ENCODE measurements at places on chromosomes 5 and 9.

- DNase-seq = no peak
Measured at GRCh38 chr9:4297786-4298254, 2.0 kb downstream of the GLIS3 start.

GRCh38 chr9:115015018-115015635 lies 84.7 kb upstream of the TNFSF8 start:
- no peak for DNase-seq

DNA sequence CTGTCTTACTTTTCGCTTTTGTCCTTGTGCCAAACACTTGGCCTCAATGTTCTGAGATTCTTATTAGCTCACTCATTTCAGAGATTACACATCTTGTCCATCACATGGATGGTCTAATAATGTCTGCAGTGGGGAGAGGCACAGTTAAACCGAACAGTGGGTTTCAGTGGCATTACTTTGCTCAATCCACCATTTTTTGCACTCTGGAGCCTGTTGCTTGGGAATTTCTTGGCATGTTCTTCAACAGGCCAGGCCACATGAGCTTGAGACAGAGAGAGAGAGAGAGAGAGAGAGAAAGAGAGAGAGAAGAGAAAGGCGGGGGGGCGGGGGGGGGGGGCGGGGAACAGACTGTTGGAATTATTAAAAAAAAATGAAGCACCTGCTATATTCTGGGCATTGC lies 1327.8 kb upstream of the WWC1 start:
- DNase-seq = no peak

DNA sequence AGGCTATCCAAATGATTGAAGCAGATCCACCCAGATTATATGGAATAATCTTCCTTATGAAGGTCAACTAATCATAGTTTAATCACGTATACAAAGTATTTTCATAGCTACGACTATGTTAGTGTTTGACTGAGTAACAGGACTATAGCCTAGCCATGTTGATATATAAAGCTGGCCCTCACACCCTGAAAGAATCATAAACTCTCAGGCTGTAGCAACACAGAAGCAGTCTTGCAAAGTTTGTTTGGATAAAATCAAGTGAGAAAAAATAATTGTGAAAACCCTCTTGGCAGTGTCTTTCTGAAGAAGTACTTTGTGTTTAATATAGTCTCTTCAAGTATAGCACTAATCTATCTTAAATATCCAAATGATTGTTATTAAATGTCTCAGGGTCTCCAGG lies 374.5 kb upstream of the DAB2 start:
- no peak for DNase-seq

DNA sequence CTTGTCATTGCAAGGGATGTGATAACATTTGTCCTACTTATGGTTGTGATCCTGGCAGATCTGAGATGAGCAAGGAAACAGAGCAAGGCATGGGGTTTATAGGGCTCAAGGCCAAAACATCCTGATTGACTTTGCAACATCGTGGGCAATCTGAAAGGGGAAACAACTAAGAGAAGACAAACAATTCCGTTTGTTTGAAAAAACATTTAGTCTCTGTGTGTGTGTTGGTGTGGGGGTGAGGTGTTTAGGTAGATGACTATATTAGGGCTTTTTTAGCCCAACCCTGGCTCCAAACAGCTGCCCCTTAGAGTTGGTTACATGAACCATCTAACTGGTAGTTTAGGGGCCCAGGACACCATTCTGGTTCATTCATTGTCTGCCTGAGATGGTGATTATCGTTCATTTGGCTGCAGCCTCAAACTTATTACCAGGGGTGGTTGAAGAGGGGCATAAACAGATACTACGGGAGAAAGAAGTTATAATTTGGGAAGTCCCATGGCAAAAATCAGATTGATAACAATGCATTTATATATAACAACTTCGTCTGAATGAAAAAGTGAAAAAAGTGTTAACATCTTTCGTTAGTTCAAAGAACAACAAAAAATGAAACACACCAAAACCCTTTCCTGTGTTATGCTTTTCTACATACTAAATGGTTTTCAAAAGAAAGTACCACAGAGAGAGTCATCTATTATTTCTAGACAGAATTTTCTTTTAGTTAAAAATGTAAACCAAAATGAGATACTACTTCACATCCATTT lies 5.7 kb downstream of the FYB1 start:
- DNase-seq = no peak

GRCh38 chr5:6365977-6366590 lies 12.3 kb downstream of the MED10 start:
- no peak for DNase-seq

- DNase-seq = no peak
Measured at GRCh38 chr9:126636983-126637798, 23.5 kb downstream of the LMX1B start.

DNA sequence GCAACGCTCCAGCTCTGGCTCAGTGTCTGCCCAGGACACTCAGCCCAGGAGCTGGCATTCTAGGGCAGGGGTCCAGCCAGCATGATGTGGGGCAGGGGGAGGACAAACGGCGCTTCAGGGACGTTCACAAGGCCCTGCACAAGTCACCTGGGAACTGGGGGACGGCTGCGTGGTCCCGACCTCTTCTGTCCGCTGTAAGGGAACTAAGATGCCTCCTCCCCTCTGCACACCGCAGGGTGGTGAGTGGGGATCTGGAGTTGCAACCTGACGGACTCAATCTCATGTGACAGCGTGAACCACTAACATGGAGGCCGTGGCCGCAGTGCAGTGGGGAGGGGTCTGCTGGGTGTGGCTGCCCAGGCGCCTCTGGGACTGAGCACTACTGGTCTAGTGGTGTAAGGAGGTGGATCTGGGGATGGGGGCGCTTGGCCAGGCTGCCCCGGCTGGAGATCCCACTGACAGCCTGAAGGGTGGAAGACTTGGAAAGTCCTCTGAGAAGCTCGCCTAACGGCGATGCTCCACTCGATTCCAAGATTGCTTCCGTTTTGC lies 88.0 kb upstream of the RAPGEF1 start:
- DNase-seq = no peak

DNA sequence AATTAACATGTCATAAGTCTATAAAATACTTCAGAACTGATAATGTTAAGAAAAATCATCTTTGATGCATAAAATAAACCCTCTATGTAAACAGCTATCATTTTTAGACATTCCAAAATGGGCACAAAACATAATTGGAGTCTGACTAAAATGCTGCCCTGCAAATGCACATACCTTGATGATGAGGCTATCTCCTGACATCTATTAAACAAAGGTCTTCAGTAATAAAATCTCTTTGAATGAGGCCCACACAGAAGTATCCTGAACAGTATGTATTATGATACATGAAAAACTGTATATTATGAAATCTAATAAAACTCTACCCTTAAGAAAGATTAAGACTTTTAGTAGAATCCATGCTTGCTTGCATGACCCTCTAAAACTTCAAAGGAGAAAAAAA lies 66.1 kb downstream of the FBXL17 start:
- no peak for DNase-seq

DNA sequence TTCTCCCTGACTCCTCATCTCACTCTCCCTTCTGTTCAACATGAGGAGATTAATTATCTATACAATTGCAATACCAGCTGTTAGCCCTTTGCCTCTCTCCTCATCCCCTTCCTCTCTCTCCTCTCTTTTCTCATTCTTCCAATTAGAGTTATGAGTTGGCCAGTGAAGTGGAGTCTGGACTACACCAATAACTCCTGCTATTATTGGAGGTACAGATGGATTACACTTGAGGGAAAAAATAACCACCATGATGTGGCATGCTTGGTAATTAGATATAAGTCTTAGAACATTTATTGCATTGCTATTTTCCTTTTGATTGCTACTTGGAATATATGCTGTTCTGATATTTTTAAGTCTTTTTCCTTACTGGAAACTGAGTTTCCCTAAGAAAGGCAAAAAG lies 159.2 kb downstream of the FRMD3 start:
- DNase-seq = no peak

- no peak for DNase-seq
Measured at GRCh38 chr5:155276231-155276630, 262.7 kb downstream of the KIF4B start.

DNA sequence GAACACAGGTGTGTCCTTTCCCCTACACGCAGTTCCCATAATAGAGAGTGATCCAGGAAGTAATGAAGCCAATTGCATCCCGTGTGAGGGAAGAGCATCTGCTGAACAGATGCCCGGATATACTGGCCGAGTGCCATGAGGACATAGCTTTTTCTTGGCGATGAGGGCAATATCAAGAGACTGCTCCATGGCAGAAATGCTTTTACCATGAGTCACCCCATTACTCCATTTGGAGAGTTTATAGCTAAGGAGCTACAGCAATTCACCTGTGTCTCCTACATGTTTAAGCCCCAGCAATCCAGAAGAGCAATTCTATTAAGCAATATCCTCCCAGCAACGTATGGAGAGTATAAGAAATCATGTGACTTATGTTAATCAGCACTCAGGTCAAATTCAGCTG lies 222.0 kb upstream of the KLF4 start:
- DNase-seq = no peak

DNA sequence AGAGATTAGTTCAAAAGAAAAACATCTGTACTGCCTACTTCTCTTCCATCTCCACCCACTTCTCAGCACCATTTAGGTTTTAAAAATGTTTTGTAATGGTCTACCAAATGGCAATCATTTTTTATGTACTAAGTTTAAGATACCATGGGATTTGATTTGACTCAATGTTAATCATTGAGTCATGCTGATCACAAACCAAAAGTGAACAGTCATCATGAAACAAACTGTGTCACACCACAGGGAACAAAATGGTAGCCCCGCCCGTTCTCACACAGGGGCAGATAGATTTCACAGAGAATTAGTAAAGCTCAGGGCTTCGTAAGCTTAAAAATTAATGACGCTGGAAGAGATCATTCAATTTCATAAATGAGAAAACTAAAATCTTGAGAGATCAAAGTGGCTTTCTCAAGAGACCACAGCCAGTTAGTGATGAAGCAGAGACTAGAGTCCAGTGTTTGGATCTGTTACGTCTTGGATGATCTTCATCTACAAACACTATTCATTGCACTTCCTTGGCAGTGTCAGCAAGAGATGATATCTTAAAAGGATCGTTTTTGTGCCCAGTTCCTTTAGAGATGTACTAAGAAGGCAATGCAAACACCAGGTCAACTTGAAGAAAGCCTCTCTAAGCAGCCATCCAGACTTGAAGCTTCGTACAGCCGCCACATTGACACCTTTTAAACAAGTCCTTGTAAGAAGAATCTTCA lies 33.9 kb upstream of the TRIO start:
- no peak for DNase-seq

DNA sequence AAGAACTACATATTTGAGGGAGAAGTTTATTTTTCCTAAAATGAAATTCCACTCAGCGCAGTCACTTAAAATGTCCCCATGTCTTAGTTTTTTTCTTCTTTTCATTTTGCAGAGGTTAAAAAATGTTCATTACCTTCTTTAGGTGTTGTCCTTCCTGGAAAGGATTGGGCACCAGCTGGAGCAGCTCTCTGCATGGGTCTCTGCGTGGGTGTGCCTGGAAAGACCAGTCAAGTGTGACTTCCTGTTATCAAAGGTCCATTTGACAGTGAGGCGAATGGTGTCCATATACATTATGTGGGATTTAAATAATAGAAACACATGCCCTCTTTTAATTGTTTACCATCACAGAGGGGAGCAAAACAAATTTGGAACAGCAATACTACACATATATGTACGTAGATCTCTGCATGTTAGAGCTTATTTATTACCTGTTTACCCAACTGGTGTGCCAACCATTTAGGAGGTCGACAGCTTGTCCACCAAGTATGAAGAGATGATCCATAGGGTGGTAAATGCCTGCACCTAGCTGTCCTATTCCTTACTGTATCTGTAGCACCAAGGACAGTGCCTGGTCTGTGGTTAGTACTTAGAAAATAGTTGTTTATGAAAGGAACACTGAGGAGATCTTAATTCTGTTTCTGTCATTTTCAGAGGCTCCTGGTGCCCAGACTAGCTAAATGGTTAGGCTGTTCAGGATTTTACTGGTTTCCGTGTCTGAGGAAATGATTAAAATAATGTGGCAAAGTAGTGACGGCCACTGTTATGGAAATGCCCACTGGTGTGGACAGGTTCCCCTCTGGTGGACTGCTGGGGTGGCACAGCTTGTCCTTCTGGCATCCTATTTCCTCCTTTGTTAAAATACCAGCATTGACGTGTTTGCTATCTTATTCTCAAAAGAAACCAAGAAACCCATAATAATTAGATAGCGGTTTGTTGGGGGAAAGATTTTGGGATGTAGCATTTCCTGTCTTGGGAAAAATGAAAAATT lies 200.4 kb downstream of the MAST4 start:
- DNase-seq = no peak

GRCh38 chr9:112820881-112821280 lies 69.8 kb downstream of the SLC46A2 start:
- no peak for DNase-seq

DNA sequence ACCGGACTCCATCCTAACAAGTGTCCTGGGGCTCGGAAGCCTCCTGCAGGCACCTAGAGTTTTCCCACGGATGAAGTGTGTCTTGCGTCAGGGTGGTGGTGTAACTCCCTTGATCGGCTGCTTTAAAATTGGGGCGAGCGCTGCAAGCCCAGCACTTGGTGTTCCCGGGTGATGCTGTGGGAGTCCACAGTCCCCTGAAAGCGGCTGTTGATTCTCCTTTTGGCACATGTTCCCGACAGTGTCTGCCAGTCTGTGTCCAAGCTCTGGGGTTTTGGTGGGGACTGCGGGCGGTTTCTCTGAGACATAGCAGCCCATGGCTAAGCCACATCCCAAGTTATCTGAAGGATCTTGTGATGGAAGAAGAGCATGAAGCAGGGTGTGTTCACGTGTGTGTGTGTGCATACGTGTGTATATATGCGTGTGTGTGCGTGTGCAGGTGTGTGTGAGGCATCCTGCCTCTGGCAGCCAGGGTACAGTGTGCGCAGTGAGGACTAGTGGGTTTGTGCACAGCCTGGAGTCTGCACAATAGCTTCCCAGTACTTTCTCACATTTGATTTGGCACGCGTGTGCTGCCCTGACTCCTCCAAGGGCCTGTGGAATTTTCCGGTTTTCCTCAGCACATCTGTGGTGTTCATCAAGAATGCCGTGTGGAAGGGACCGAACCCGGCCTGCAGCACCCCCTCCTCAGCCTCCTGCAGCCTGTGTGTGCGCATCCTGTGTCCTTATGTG lies 16.9 kb downstream of the SLC25A48 start:
- DNase-seq = no peak

DNA sequence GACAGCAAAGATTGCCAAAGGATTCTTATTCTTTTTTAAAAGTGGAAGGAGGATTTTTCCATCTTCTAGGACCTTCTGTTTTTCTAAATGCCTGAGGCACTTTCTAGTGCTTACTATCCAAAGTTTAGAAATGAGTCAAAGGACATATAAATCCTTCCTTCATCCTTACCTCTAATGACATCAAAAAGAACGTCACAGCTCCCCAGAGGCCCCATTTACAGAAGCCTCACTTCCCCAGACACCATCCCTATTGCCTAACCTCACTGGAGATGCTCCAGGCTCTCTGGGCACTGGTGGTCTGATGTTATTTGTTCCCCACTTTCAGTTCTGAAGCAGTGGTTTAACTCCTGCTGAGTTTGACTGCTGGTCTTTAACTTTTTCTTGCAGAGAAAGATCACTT lies 504.3 kb downstream of the AGTPBP1 start:
- DNase-seq = no peak

GRCh38 chr5:149018909-149019443 lies 43.9 kb downstream of the SH3TC2 start:
- DNase-seq = no peak

GRCh38 chr9:11792870-11793269 lies 900.3 kb upstream of the TYRP1 start:
- DNase-seq = no peak

- DNase-seq = no peak
Measured at GRCh38 chr5:139733698-139734538, 61.7 kb upstream of the PSD2 start.

Measured in NCI-H187 (cell line).